ENCODE measurements at places on chromosomes 2 and 18. TPM values are rescaled to one million over a fixed set of nuclear protein-coding genes. Genes with fewer than 3 reads are reported as not detected.
A peak's percentile ranks its signal among the peaks of the same experiment; 100 is the strongest.

Gene IL1RL2
- total RNA-seq, result 11.9 TPM

DNA sequence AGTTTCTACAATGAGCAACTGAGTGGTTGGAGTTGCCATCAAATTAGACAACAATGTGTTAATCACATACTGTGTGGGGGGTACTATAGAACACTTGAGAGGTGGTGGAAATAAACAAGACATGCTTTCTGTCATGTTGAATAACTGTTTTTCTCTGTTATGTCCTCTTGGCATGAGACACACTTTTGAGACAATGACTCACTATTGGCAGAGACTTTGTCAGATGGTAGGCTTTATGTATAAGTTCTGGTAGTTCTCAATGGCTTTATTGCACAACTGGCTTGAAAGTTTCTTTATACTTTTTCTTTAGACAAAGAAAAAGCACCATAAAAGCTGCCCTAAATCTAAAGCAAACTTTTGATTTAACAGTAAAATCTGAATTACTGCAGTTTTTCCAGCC, 578.7 kb downstream of the ADCYAP1 start:
- no peak for DNase-seq

DNA sequence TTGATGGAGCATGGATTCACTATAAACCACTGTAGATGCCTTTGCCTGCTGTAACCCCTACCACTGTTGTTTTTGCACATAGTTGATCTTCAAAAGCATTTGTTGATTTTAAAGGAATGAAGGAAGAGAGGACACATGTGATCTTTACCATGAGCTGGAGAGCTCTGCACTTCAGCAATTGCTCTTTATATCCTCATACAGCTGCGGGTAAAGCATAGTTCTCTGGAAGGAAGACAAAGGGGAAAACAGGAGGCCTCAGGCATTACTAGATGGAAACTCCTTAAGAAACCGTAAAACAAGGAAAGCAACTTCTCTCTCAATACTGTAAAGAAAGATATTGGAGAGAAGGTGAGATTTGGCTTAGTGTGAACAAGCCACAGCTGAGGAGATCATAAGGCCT, 60.6 kb downstream of the SCG2 start:
- DNase-seq, result no peak

- no peak for DNase-seq
Measured at GRCh38 chr2:176092270-176093144, at the start of gene HOXD13. TSS of gene HOXD13 (plus strand) at chr2:176092721. CDS start at chr2:176092891, 170 bp downstream.

DNA sequence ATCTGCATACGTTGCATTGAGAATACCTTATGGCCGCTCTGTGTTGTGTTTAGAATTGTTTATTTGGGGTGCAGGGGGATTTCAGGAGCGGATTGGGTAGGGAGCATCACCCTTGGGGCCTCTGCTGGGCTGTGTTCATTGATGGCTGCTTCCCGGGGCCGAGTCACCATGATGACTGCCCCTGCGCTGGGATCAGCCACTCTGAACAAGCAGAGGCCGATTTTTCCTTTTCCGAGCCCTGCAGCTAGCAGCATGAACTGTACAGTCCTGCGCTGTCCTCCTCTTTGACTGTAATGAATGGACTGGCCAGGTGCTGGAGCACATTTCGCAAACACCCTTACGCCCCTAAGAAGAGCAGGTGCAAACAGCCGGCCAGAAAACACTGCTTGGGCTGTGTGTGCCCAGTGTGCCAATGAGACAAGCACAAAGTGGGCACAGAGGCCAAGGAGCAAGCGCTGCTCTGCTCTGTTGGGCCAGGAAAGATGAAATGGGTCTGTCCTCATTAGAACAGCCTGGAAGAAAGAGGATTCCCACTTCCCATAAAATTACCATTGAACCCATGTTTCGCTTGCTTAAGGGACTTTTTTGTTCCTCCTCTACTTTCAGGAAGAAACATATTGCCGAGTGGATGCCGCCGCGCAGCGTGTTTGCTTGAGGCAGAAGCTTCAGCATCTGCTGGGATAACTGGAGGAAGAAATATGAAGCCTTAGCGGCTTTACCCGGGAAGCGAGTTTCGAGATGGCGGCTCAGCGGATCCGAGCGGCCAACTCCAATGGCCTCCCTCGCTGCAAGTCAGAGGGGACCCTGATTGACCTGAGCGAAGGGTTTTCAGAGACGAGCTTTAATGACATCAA, 82.7 kb downstream of the SH3BP4 start:
- peak; percentile 17 for DNase-seq

- DNase-seq, result no peak
Measured at GRCh38 chr2:196712867-196713266, 73.4 kb downstream of the CCDC150 start.

DNA sequence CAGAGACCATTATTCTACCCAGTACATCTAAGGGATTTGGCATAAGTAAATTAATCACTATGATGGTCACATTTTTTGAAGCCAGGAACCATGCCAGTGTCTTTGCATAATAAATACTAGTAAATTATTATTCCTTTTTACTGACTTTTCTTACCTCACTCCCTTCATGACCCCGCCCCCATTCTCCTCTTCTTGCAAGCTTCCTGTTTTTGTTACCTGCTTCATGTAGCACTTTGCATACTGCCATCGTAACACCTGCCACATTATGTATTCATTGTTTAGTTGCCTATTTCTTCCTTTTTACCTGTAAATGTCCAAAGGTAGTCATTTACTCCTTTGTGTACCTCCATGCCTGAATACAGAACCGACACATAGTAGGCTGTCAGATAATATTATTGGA, 309.5 kb downstream of the KIAA1328 start:
- no peak for DNase-seq

GRCh38 chr2:79910643-79911042, 393.9 kb downstream of the LRRTM1 start:
- DNase-seq, result no peak

DNA sequence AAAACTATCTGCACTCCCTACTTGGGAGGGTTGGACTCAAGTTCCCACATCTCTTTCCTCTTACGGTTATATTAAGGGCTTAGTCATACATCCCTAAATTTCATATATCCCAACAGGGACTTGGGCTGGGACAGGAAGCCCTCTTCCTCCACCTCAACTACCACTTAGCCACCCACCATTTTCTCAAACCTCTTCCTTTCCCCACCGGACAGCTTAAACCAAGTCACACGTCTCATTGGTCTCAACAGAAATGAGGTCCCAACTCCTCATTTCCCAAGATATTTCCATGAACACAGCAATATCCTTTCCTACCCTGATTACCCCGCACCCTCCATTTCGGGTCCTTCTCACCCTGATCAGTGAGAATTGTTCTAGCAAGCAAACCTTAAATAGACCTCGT, 736 bp downstream of the ZSCAN30 start:
- no peak for DNase-seq

GRCh38 chr2:37201766-37202165, 5.5 kb downstream of the CEBPZOS start:
- DNase-seq, result no peak

Gene ERICH2
- total RNA-seq, result not detected

DNA sequence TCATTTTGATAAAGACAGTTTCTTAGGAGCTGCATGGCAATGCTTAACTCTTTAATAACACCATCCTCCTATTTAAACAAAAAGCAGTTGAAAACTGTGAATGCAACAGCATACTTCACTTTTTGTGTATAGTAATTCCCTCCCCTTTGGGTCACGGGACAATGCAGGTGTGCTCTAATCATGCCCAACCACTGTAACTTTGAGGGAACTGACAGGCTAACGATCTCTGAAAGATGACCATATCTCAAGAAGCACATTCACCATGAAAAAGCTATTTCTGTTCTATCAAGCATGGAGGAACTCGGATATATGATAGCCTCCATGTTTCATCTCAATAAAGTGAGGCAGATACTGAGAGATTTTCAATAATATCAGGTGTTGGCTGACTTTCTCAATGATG, 81.1 kb upstream of the CD226 start:
- no peak for DNase-seq

Gene OSBPL6
- total RNA-seq, result 19.5 TPM

- peak; percentile 24 for DNase-seq
Measured at GRCh38 chr2:128644156-128644555, 325.5 kb upstream of the HS6ST1 start.

- DNase-seq, result no peak
Measured at GRCh38 chr2:100992262-100992661, 9.8 kb upstream of the RPL31 start.

- DNase-seq, result no peak
Measured at GRCh38 chr2:109597283-109597682, 16.5 kb downstream of the SEPTIN10 start.

Gene HRH4
- total RNA-seq, result 0.40 TPM

Gene FTCDNL1
- total RNA-seq, result 3.7 TPM

Measured in suprapubic skin (tissue), 4 donors.